Stimulated activated CD8-positive, alpha-beta memory T cell treated with anti-CD3 and anti-CD28 coated beads, Interleukin-4, amount 100 ng/mL, for 1 hour (primary cell): ENCODE measurements at places on chromosomes 2 and 18.

DNA sequence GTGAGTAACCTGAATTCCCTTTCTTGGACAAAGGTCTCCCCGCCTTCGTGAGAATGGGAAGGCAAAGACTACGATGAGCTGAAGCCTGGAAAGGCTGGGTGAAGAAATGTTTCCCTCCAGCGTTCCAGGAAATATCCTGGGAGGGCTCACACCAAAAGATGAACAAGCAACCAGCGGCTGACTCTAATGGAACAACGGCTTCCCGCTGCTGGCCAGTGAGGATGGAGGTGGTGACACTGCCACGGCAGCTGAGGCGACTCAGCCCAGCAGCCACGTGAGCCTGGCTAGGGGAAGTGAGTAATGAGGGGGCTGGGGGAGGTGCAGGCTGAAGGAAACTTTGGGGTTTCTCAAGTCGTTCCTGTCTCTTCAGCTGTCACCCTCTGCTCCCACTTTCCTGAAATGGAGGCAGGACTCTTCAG is 105.0 kb upstream of the SMAD7 start:
- no peak for DNase-seq

DNA sequence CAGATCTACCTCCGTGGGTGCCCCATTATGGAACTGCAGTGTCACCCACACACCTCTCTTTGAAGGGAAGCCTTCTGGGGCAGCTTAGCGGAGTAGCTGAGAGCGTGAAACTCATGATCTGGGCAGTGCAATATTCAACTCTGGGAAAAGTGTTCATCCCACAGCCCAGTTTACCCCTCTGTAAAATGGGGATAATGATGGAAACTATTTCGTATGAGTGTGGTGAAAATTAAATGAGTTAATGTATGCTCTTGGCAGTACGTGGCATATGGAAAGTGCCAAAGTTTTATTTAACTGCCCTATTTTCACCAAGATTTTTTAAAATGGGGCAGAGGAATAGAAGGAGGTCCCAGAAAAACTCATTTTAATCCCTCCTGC is 11.5 kb downstream of the EVX2 start:
- no peak for DNase-seq

DNA sequence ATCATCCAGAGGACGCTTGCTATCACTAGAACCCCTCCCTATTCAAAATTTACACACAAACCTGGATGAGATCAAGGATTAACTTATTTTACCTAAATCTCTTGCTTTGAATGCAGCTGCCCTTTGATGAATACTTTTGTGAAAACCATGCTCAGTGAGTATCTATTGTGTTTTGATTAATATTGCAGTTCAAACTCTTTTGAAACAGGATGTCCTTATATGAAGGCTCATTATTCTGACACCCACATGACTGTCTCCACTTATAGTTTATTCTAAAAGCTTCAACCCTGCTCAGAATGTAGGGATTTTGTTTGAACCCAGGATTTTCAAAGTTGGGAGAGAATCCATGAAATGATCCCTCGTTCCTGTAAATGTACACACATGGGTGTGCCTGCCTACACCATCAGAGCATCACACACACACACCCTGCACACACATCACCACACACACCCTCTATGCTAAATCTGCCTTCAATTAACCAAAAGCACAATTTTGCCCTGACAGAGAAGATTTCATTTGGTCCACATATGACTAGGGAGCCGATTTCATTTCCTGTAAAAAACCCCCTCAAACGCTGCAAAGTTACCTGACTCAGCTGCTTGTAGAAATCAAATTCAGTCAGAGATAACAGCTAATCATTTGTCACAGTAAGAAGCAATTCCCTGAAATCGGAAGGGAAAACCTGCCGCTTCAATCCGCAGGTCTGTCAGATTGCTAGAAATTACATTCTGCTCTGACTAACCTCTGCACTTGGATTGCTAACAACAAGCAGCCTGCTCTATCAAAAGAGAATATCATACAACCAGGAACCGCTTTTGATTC is 65.2 kb downstream of the ZEB2 start:
- no peak for DNase-seq

GRCh38 chr2:131519466-131519865 is 8.2 kb upstream of the CCDC74A start:
- no peak for DNase-seq

- DNase-seq, result no peak
Observed at GRCh38 chr2:174621323-174621722, 23.7 kb upstream of the WIPF1 start.

DNA sequence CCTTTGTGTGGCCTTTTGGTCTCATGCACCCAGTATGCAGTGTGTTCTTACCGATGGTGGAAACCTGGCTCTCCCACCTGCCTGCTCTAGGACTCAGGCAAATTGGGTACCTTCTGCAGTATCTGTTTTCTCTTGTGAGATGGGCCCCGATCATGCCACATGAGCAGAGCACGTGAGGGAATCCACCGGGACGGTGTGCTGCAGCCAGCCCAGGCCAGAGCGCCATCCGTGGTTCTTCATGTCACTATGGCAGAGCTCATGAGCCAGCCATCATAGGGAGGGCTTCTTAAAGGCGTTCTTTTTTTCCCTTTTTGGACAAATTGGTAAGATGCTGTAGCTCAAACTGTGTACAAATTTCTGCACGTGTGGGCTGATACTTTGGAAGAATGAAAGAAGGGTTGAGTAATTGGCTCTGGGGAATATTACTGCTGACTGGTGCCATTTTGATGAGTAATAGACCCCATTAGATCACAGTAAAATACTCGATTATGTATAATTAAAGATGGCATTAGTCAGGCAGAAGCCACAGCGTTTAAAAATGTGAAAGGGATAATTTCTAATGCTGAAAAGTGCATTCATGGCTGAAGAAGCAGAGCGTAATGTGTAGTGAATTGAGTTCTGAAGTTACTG is 19.2 kb downstream of the SH3RF3 start:
- DNase-seq, result no peak

GRCh38 chr2:172046866-172047565 is 38.3 kb upstream of the DLX1 start:
- no peak for DNase-seq

DNA sequence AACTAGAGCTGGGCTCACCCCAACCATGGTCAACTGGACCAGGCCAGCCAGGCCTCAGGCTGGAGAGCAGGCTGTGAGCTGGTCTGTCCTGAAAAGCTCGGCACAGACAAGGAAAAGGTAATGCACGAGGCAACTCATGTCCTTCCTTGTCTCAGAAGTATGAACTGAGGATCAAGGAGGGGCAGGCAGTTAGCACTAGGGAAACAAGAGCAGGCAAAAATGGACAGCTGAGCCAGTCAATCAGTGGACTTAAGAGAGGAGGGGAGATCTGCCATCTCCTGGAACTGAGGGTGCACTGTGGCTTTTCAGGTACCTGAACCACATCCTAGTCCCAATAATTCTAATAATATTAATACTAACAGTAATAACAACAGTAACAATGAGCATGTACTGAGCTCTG is 20.6 kb upstream of the WIPF1 start:
- DNase-seq, result no peak

DNA sequence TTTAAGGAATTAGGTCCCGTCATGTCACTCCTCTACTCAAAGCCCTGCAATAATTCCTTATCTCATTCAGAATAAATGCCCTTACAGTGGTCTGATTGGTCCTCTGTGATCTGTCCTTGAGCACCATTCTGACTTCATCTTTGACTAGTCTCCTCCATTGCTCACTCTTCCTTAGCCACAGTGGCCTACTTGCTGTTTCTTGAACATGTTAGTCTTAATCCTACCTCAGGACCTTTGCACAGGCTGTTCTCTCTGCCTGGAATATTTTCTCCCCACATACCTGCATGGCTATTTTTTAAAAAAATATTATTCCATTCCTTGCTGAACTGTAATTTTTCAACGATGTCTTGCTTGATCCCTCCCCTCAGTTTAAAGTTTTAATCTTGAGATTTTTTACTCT is 48.0 kb downstream of the QPCT start:
- no peak for DNase-seq

DNA sequence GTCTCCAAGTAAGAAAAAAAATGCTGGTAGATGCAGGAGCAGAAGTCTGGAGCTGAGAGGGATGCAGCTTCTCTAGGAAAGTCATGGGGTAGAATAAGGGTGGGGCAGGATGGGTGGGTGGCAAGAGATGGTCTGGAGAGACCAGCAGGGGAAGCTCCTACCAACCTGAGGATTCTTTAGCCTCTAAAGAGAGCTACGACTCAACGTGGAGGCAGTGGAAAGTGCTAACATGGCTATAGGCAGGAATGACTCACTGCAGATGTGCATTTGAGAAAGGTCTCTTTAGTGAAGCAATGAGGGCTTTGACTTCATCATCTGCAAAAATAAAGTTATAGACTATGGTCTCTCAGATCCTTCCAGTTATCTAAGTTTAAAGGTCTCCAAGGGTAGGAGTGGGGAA is 722.8 kb upstream of the RAB6C start:
- DNase-seq, result no peak

DNA sequence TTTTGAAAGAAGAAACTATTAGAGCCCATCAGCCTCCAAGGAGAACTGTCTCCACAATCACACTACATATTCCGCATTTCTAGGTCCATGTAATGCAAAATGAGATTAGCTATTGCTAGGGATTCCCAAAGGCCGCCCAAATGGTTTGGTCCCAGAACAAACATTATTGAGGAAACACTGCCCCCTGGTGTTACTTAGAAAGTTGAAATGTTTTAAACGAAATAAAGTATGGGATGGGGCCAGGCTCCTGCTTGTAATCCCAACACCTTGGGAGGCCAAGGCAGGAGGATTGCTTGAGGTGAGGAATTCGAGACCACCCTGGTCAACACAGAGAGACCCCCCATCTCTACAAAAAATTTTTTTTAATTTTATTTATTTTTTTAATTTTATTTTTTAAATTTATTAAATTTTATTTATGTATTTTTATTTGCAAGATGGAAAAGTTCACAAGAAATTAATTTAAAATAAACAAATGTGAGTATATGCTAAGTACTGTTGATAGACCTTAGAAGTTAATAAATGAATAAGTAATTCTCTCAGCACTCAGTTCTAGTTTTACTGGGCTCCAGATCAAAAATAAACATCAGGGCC is 5.5 kb downstream of the NHEJ1 start:
- no peak for DNase-seq

- no peak for DNase-seq
Observed at GRCh38 chr2:160375802-160376469, 117.7 kb downstream of the RBMS1 start.

GRCh38 chr2:33130054-33130447 is 183.3 kb downstream of the LTBP1 start:
- DNase-seq, result no peak

- no peak for DNase-seq
Observed at GRCh38 chr2:73984922-73985307, 205 bp downstream of the TET3 start.

GRCh38 chr18:56505971-56506370 is 132.4 kb downstream of the TXNL1 start:
- DNase-seq, result no peak

DNA sequence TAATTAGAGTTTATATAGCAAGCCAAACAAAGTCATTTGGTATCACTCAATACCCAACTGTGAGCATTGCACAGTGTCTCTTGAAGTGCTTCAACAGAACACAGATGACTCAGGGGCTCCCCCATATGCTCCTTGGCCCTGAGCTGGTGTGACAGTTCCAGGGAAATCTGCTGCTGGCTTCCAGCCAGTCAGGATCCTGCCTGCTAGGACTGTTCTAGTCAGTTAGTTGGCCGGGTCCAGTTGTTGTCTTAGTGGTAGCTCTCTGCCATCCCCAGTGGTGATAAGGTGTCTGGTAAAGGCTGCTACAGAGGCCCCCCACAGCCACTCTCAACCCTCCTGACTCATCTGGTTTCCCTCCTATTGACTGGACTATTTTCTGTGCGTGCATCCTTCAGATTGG is 100.3 kb downstream of the IRS1 start:
- DNase-seq, result no peak

DNA sequence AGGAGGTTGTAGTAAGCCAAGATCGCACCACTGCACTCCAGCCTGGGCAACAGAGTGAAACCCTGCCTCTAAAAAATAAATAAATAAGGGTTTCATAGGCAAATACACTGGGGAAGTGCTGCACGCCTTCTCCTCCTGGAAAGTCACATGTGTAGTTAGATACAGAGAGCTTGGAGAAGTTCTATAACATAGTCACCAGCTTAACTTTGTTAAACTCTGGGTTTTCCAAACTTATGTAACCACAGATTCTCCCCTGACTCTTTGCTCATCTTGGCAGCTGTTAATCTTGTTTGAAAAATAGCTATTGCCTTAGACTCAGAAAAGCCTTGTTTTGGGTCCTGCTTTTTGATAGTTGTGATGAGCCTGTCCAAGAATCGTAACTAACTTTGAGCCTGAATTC is 25.2 kb downstream of the KIAA2012 start:
- DNase-seq, result no peak

DNA sequence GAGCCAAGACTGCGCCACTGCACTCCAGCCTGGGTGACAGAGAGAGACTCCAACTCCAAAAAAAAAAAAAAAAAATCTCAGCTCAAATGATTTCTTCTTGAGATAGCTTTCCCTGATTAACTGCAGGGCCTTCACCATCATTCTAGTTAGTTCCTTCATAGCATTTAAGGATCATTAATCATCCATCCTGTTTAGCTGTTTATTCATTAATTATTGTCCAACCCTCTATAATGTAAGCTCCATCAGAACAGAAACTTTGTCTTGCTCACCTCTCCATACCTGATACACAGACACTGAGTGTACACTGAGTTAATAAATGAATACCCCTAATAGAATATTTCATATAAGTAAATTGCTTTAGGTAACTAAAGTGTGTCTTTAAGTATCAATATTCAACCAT is 42.2 kb upstream of the ENOSF1 start:
- no peak for DNase-seq

- DNase-seq, result no peak
Observed at GRCh38 chr2:238346544-238346943, 26.2 kb downstream of the TRAF3IP1 start.

DNA sequence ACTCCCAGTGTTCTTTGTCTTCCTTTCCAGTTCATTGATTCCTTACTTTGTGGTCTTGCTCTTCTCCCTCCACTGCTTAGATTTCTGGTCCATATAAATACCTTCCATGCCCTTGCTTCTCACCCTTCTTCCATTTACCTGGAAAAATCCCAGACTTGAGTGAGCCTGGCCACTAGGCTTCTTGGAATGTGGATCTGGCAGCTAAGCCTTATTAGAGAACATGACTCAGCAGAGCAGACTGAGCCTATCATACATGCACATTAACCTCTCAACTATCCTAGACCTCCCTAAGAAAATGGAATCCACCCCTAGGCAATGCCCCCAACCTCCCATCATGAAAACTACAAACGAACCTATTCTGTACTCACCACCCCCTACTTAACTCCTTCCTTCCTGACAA is 127.7 kb downstream of the RHBDD1 start:
- DNase-seq, result no peak

GRCh38 chr18:39749154-39749553 is 2183.6 kb upstream of the CELF4 start:
- no peak for DNase-seq
